ENCODE measurements at places on chromosomes 5 and 9.
A peak's percentile ranks its signal among the peaks of the same experiment; 100 is the strongest.

- no peak for DNase-seq
These were observed at the start of gene RNF208 for GRCh38 chr9:137222190-137223077. RNF208 (minus strand) TSS chr9:137222240; CDS start chr9:137221212, 1,028 bp downstream.

- DNase-seq, result no peak
These were observed 15.7 kb downstream of the NACC2 start for GRCh38 chr9:136079211-136079915.

- no peak for DNase-seq
These were observed 157.0 kb downstream of the PJA2 start for GRCh38 chr5:109252731-109253130.

DNA sequence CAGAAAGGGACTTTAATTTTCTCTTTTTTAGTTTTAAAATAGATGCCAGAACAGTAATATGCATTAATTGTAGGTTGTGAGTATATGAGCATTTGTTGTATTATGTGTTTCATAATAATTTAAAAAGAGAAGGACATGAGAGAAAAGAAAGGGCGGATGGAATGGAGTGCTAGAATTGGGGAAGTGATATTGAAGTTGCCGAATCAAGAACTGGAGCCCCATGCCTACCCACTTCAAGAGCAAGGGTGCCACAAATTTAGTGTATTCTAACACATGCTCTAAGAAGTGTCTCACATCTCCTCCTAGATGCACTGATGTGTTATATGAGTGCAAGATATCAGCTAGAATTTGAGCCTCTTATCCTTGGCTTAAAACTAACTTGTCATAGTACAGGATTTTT is 43.6 kb upstream of the FYB1 start:
- DNase-seq, result no peak

DNA sequence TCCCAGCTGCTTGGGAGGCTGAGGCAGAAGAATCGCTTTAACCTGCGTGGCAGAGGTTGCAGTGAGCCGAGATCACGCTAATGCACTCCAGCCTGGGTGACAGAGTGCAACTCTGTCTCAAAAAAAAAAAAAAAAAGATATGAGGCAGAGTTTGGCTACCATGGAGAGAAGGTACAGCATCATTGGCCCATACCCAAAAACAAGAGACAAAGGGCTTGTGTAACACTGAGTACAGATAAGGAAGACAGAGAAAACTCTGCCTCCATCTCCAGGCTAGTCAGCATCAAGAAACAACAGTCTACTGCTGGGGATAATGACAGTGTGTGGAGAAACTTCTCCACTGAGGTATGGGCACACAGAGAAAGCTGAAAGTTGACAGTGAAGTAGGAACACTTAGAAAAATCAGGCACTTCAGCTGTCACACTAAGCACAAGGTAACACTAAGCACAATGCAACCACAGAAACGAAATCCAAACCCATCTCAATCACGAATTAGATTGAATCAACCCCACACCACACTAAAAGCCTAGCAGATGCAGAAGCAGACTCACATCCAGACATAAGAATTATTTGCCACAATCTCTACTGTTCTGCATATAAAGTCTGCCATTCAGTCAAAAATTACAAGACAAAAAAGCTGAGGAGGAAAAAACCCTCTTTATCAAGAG is 10.5 kb downstream of the PJA2 start:
- DNase-seq, result no peak

DNA sequence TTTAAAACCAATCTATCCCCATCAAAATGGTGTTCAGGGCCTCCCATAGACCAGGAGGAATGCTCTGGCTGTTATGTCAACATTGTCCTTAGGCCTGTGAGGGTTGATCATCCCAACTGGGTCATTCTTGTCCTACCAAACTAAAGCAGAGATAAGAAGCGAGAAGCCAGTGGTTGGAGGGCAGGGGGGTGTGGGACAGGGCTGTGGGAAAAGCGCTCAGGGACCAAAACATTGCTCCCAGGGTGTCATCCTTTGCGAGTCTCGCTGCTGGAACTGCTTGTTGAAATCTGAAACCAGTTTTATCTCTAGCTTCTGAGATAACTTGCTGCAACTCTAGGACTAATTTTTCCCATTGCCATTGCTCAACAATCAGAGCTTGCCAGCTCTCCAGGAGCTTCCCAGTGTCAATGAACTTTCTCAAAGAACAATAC is 48.1 kb downstream of the SPATA31C2 start:
- no peak for DNase-seq

GRCh38 chr9:131349881-131350563 is 43.9 kb upstream of the PRRC2B start:
- DNase-seq, result peak; percentile 79

- no peak for DNase-seq
These were observed 30.4 kb upstream of the DENND1A start for GRCh38 chr9:123960366-123960765.

DNA sequence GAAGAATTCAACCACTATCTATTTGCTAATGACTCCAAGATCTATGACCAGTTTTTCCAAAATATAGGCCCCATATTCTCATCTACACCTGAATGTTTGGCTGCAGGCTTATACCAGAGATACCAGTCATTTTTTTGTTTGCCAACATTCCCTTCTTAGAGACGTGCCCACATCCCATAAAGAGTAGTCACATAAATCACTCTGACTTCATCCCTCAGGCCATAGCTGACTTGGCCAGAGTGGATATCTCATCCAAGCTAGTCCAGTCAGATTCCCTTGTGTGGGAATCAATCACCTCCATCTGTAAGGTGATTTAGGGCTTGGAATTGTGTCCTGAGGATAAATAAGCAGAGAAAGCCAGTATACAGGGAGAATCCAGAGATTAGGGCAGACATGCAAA is 124.3 kb upstream of the SLC24A2 start:
- no peak for DNase-seq

DNA sequence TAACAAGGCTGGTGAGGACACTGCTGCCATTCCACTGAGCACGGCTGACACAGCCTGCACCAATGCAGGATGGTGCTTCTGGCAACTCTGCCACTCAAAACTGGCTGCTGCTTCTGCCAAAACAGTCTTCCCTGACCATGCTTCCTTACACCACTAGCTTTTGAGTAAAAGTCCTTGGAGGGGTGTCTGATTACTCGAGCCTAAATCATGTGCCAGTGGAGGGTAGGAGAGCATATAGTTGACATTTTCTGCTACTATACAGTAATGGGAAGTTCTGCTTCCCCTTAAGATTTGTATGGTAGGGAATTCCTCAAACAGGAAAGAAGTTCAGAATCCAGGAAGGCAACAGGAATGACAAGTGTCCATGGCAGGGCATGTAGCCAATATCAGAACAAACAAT is 12.2 kb upstream of the PJA2 start:
- DNase-seq, result no peak

GRCh38 chr9:18015116-18015515 is 436.2 kb downstream of the SH3GL2 start:
- DNase-seq, result no peak

- no peak for DNase-seq
These were observed 7.4 kb upstream of the AGGF1 start for GRCh38 chr5:77022511-77023417.

DNA sequence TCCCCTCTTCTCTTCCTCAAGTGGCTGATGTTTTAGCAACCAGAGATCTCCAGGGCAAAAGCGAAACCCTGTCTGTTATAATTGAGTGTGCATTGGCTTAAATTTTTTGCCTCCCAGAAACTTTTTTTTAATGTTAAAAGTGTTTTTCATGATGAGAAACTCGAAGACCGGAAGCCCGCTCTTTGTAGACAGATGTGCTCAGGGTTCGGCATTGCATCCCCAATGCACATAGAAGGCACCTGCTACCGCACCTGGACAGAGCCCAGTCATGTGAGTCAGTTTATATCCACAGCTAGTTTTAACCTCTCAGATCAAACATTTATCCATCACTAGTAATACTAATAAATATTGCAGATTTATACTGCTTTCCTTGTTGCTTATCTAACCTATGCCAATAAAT is 19.5 kb upstream of the NADK2 start:
- no peak for DNase-seq

- DNase-seq, result no peak
These were observed 2.5 kb downstream of the ASS1 start for GRCh38 chr9:130447193-130447816.

DNA sequence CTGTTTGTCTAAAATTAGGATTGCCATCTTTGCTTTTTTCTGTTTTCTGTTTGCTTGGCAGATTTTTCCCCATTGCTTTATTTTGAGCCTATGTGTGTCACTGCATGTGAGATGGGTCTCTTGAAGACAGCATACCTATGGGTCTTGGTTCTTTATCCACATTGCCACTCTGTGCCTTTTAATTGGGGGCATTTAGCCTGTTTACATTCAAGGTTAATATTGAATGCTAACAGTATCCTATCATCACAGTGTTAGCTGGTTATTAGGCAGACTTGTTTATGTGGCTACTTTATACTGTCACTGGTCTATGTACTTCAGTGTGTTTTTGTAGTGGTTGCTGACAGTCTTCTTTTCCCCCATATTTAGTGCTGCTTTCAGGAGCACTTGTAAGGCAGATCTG is 67.3 kb downstream of the ISOC1 start:
- DNase-seq, result no peak

GRCh38 chr5:102998224-102998623 is 121.7 kb downstream of the GIN1 start:
- DNase-seq, result no peak

DNA sequence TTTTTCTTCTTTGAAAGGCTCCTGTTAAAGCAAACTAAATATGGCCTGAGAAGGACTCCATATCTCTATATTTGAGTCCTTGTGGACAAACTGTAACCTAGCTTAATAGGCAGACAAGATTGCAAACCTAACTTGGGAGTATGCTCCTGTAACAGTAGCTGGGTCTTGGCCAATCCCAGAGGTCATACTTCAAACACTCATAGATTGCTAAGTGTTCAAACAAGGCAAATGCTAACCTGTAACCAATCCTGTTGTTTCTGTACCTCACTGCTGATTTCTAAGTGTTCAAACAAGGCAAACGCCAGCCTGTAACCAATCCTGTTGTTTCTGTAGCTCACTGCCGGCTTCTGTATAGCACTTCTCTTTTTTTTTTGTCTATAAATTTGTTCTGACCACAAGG is 50.6 kb upstream of the CLK4 start:
- DNase-seq, result no peak

- DNase-seq, result no peak
These were observed 379.4 kb downstream of the PRR16 start for GRCh38 chr5:120843390-120843980.

- no peak for DNase-seq
These were observed 128.2 kb downstream of the OLFM1 start for GRCh38 chr9:135215571-135216161.

DNA sequence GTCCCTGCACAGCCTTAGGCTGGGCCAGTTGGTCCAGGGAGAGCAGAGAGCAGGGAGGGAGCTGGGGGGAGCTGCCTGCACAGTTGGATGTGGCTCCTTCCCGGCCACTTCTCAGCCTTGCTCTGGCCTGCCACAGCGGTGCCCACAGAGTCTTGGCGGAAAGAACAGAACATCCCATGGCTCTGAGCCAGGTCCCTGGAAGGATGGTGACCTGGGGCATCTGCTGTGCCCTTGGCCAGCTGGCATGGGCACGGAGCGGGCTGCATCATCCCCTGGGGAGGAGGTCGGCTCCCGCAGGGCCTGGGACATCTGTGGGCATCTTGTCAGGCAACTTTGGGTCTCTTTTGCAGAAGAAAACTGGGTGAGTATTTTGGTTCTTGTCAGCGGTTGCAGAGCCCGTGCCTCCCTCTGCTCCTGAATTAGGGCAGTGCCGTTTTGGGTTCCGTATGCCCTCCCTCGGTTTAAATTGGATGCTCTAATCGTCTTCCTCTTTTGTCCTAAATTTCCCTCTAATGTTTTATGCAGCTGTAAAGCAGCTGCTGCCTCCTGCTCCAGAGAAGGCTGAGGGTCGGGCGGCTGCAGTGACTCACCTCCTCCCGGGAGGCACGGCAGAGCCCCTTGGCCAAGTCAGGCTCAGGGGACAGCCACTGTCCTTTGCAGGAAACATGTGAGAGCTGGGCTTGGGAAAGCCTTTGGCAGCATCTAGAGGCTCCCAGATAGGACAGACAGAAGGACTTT is 10.5 kb upstream of the NACC2 start:
- no peak for DNase-seq

DNA sequence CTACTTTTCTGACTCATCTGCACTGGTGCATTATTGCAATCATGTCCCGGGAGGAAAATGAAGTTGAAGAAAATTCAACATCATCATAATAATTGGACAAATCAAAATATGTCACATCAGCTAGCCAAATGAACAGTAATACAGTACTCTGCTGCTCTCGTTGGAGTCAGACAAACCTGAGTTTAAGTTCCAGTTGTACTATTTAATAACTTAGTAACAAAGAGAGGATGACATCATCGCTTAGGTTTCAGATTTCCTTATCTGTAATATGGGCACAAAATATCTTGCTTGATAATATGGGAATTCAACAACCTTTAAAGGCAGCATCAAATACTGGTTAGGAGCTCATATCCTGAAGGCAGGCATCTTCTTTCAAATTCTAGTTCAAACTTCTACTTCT is 1248.9 kb upstream of the ACO1 start:
- DNase-seq, result no peak

DNA sequence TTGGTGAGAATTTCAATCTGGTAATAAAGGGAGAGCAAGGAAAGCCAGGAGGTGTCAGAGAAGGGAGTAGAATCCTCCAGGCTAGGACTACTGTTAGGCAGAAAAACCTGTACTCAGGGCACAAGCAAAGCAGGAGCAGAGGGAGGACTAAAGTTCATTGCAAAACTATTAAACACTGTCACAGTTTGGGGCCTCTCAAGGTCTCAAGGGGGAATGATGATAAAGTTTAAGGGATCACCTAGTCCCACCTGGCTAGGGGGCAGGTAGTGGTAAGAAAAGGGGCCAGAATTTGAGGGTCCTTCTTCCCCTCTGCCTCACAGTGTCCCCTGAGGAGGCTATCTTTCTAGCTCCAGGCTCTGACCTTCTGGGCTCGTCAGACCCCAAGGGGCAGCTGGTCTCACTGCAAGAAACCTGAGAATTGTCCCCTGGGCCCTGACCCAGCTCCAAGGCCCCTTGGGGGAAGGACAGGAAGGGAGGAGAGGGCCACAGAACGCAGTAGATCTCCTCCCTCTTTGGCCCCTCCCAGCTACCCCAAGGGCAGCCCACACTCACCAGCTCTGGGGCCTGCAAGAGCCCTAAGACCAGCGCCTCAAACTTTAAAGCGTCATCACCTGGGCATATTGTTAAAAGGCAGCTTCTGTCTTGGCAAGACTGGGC is 974 bp downstream of the CCDC69 start:
- no peak for DNase-seq

- no peak for DNase-seq
These were observed 152.5 kb downstream of the PRKACG start for GRCh38 chr9:68861436-68861835.

- no peak for DNase-seq
These were observed 30.4 kb upstream of the TCF7 start for GRCh38 chr5:134084022-134084565.

GRCh38 chr5:142698447-142699183 is 12.7 kb upstream of the FGF1 start:
- DNase-seq, result no peak

DNA sequence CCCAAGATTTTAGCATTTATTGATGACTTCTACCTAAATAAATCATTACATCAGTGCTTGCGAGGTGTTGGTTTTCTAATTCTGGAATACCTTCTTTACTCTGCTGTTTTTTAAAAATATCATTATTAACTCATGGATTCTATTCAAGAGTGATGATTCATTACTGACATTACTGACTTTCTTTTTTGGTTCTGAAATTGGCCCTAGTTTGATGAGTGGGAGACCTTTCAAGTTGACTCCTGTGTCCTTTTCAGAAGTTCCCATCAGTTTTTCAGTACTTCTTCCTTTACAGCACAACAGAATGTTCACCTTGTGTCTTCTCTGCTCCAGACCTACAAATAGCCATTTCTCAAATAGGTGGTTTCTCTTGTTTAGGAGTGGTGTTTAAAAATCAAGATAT is 114.1 kb downstream of the PCSK5 start:
- no peak for DNase-seq
